ENCODE measurements at places on chromosomes 2 and 18. TPM values are rescaled to one million over a fixed set of nuclear protein-coding genes. Genes with fewer than 3 reads are reported as not detected.

GRCh38 chr2:237383991-237384671 lies 29.8 kb downstream of the COL6A3 start:
- H3K36me3 ChIP-seq: no peaks in the 10 kb centered on the region
- H3K4me3 ChIP-seq: no peak overlapping the region
- H3K4me1 ChIP-seq: no peaks in the 10 kb centered on the region
- H3K27me3 ChIP-seq: no peaks in the 10 kb centered on the region
- no peak for DNase-seq
- H3K27ac ChIP-seq: no peak overlapping the region

GALR1 gene
- not detected for total RNA-seq

- H3K27ac ChIP-seq: no peak overlapping the region
- peaks cover 15% of the 10 kb centered on the region for H3K4me1 ChIP-seq
- H3K4me3 ChIP-seq: no peak overlapping the region
- no peaks in the 10 kb centered on the region for H3K27me3 ChIP-seq
- no peaks in the 10 kb centered on the region for H3K36me3 ChIP-seq
- no peak for DNase-seq
Observed at GRCh38 chr2:205407984-205408383, 274.3 kb upstream of the NRP2 start.

NMUR1 gene
- 0.36 TPM for total RNA-seq

DNA sequence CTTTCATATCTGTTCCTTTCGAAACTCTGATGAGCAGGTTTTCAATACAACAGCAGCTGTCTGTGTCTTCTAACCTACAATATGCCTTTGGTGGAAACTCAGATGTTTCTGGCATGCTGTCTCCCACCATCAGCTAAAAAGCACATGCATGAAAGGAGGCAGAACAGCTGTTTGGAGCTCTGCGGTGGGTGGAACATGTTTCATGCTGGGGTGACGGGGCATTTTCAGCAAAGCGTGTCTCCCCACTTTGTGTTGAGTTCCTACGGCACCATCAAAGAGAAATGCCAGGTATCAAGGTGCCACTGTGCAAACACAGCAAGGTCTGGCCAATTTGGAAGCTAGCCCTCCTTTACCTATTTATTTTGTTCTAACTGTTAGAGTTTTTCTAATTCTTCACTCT lies 290.1 kb downstream of the CLIP4 start:
- no peaks in the 10 kb centered on the region for H3K27me3 ChIP-seq
- no peak overlapping the region for H3K4me3 ChIP-seq
- H3K36me3 ChIP-seq: no peaks in the 10 kb centered on the region
- no peaks in the 10 kb centered on the region for H3K4me1 ChIP-seq

- H3K27me3 ChIP-seq: no peaks in the 10 kb centered on the region
- no peak for DNase-seq
- no peak overlapping the region for H3K27ac ChIP-seq
- no peak overlapping the region for H3K4me3 ChIP-seq
Observed at GRCh38 chr2:108378851-108379250, 1.1 kb downstream of the SULT1C4 start.

DNA sequence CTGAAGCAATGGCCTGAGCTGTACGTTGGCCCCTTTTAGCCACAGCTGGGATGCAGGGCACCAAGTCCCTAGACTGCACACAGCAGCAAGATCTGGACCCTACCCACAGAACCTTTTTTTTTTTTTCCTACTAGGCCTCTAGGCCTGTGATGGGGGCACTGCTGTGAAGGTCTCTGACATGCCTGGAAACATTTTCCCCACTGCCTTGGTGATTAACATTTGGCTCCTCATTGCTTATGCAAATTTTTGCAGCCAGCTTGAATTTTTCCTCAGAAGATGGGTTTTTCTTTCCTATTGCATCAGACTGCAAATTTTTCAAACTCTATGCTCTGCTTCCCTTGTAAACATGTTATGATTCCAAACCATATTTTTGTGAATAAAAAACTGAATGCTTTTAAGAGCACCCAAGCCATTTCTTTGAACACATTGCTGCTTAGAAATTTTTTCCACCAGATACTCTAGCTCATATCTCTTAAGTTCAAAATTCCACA lies 33.5 kb downstream of the PDE1A start:
- DNase-seq: no peak
- no peak overlapping the region for H3K27ac ChIP-seq
- no peaks in the 10 kb centered on the region for H3K36me3 ChIP-seq
- no peaks in the 10 kb centered on the region for H3K27me3 ChIP-seq
- H3K4me1 ChIP-seq: no peaks in the 10 kb centered on the region
- no peak overlapping the region for H3K4me3 ChIP-seq

- no peaks in the 10 kb centered on the region for H3K4me1 ChIP-seq
- DNase-seq: no peak
- no peaks in the 10 kb centered on the region for H3K27me3 ChIP-seq
- H3K36me3 ChIP-seq: no peaks in the 10 kb centered on the region
- no peak overlapping the region for H3K27ac ChIP-seq
Observed at GRCh38 chr2:75431763-75432162, 129.0 kb downstream of the EVA1A start.

DNA sequence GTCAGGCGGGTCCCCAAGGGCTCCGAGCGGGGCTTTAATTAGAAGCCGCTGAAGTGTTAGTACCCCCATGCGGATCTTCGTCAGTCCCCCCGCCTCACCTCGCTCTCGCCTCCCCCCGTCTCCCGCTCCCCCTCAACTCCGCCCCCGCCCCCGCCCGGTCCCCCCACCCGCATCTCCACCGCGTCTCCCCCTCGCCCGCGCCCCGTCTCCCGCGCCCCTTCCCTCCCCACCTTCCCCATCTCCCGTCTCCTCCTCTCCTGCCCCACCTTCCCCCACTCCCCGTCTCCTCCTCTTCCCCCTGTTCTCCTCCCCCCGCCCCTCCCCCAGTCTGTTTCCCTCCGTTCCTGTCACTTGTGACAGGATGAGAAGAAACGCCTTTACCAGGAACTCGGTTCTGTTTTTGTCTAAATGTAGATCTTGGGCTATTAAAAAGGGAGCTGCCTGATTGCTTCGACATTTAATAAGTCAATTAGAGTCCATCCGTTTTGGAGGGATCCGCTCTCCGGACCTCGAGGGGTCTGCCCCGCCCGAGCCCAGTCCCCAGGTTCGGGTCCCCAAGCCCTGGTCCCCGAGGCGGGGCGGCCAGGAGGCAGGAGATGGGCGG lies 969 bp upstream of the ALKAL2 start:
- H3K27me3 ChIP-seq: no peaks in the 10 kb centered on the region
- peak; percentile 76 for DNase-seq
- peak overlapping the region; percentile 12 for H3K27ac ChIP-seq
- no peaks in the 10 kb centered on the region for H3K36me3 ChIP-seq

RNF144A gene
- total RNA-seq: 6.7 TPM

DNA sequence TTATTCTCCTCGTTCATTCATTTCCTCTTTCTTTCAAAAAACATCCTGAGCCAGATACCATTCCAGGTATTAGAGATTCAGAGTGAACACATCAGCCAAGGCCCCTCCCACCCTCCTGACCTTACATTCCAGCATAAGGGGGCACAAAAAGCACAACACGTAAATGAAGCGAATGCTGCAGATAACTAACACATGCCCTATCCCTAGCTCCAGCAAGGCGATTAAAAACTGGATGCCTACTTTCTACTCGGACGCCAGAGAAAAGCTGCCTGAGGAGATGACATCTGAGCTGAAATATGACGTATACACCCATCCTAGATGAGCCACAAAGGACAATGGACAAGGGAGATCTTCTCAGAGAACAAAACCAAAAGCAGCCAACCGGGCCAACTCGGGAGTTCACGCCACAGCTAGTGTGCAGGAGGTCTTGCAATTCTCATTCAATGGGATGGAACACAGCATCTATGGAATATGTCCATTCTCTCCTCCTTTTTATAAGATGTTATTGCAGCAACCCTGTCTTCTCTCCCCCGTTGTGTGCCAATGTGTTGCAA lies 33.5 kb downstream of the FEZ2 start:
- no peak overlapping the region for H3K27ac ChIP-seq
- H3K4me3 ChIP-seq: no peak overlapping the region
- H3K4me1 ChIP-seq: no peaks in the 10 kb centered on the region
- no peaks in the 10 kb centered on the region for H3K36me3 ChIP-seq
- no peak for DNase-seq

DNA sequence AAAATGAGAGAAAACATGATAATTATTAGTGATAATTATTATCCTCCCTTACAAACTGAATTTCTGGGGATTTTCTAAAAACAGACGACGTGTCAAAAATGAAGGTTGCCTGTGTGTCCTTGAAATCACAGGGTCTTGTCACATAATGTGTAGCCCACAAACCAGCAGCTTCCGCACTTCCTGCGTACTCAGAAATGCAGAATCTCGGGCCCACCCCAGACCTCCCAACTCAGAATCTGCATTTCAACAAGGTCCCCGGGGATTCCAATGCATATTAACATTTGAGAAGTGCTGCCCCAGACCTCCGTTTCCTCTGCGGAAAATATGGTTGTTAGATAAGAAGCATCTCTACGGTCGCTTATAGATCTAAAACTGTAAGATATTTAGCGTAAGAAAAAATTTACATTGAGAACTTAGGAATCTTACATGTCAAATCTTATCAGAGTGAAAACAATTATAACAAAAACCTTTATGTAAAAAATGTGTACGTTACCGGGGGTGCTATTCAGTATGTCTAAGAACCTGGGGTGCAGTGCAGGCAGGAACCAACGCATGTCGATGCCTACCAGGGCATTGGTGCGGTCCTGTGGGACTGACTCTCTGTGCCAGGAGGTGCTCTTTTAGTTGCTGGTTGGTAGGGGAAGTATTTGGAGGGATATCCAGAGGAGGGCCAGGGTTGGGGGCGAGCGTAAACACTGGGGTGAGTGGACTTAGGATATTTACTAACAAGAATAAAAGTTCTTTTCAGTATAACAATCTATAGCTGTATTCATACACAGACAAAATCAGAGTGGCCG lies 15.2 kb downstream of the CDKL4 start:
- peak overlapping the region; percentile 21 for H3K4me3 ChIP-seq
- no peaks in the 10 kb centered on the region for H3K27me3 ChIP-seq
- H3K27ac ChIP-seq: no peak overlapping the region
- H3K36me3 ChIP-seq: no peaks in the 10 kb centered on the region

ECEL1 gene
- total RNA-seq: 2.1 TPM

SERPINB3 gene
- not detected for total RNA-seq

DNA sequence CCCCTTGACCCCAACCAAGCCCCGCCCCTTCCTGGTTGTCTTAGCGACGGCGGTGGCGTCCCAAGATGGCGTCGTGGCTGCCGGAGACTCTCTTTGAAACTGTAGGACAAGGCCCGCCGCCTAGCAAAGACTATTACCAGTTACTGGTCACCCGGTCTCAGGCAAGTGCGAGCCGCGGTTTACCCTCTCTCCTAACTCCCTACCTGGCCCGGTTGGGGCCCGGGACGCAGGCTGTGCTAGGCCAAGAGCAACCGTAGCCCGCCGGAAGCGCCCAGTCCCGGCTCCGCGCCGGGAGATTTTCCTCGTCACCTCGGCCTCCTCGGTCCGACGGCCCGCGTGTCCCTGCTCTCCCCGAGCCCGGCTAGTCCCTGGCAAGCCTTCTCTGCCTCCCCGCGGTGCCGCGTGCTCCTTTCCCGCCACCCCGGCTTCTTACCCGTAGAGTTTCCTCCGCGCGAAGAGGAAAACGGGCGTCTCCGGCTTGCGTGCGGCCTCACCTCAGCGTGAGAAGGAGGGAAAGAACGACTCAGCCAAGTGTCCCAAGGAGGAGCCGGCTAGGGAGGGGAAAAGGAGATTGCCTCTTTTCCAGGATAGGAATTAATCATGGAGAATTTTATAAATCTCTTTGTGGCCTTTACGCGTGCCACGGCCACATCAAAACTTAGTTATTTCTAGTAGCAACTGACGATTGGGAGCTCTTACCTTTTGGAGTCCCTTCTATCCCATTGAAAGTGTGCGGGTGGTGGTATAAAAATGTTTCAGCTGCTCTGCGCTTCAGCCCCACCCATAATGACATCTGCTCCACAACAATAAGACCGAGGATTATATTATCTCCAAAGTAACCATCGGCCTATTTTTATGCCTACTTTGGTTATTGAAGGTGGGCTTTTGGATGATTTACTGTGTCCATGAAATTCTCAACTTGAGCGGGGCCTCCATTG lies at the start of gene FBXO36:
FBXO36 (plus strand) TSS at position 55 of the 938 bp plus-strand sequence; CDS start at position 66, 11 bp downstream.
- peak within 1 kb of the TSS; percentile 97 for H3K27ac ChIP-seq
- H3K27me3 ChIP-seq: no peaks in the 10 kb centered on the region
- peak; percentile 96 for DNase-seq
- peaks cover 2% of the 10 kb centered on the region for H3K4me1 ChIP-seq
- no peaks in the 10 kb centered on the region for H3K36me3 ChIP-seq

DNA sequence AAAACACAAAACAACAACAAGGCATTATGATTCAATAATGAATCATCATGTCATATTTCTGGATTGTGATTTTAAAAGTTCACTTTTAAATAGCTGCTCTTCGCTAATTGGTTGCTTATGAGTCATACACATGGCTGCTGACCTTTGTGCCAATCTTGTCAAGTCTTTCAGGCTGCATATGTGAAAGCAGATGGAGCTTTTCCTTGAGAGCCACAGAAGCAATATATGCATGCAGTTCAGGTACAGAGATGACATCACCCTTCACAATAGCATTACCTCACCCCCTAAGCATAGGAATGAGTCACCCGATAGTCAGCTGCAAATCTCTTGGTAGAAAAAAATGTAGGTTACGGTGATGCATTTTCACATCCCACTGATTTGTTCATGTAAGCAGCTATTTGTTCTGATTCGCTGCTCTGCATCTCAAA lies 27.2 kb downstream of the EIF2AK3 start:
- no peaks in the 10 kb centered on the region for H3K27me3 ChIP-seq
- no peaks in the 10 kb centered on the region for H3K36me3 ChIP-seq
- H3K4me1 ChIP-seq: peaks cover 5% of the 10 kb centered on the region
- peak overlapping the region; percentile 57 for H3K27ac ChIP-seq
- no peak overlapping the region for H3K4me3 ChIP-seq

DNA sequence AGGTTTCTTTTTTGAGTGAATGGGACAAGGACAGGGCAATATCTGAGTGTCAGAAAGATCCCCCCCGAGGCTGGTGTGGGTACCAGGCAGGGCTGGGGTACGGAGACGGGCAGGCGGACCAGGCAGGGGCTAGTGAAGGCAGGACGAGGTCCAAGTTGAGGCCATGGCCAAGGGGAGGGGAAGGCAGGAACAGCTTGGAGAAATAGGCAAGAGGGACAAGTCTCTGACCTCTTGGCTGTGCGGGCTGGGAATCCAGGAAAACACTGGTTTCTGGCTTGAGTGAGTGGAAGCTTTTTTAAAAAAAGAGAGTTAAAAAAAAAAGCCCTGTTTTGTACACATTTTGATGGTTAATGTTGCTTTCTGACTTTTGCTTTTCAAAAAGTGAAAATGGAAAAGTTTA lies 30.3 kb downstream of the ASAP2 start:
- no peak overlapping the region for H3K4me3 ChIP-seq
- no peaks in the 10 kb centered on the region for H3K36me3 ChIP-seq
- H3K27ac ChIP-seq: peak overlapping the region; percentile 88
- H3K27me3 ChIP-seq: no peaks in the 10 kb centered on the region

- no peak overlapping the region for H3K4me3 ChIP-seq
- H3K27ac ChIP-seq: peak overlapping the region; percentile 87
- no peaks in the 10 kb centered on the region for H3K27me3 ChIP-seq
- H3K4me1 ChIP-seq: no peaks in the 10 kb centered on the region
- no peaks in the 10 kb centered on the region for H3K36me3 ChIP-seq
Observed at GRCh38 chr18:35345460-35345921, 1.3 kb upstream of the ZNF24 start.

ARHGAP25 gene
- 21.1 TPM for total RNA-seq

GKN1 gene
- not detected for total RNA-seq

REL gene
- total RNA-seq: 16.0 TPM

ALKAL2 gene
- total RNA-seq: 21.2 TPM

CASP8 gene
- total RNA-seq: 20.3 TPM

THUMPD2 gene
- total RNA-seq: 14.8 TPM

Data from aorta (tissue), 5 donors.